ELR (cell line): ENCODE measurements at places on chromosomes 2 and 18.

GRCh38 chr18:69250305-69251151, 150.2 kb upstream of the DOK6 start:
- DNase-seq = no peak

DNA sequence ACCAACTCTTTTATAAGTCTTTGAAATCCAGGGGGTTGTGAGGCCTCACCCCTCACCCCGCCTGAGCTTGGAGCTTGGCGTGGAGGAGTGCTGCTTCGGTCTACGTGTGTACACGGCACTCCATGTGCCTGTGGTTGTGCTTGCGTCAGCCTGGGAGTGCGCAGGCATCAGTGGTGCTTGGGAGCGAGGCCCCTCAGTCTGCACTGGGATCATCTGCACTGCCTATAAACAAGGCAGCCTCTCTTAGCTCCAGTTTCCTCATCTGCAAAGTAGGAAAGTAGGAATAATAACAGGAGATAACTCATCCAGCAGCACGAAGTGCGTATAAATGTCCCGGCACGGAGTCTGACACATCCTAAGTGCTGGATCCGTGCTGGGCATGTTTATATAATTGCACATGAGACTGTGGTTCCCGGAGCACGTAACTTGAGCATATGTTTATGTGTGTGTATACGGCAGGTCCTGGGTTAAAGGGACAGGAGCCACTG, 1.2 kb downstream of the GYPC start:
- DNase-seq = peak; percentile 95

DNA sequence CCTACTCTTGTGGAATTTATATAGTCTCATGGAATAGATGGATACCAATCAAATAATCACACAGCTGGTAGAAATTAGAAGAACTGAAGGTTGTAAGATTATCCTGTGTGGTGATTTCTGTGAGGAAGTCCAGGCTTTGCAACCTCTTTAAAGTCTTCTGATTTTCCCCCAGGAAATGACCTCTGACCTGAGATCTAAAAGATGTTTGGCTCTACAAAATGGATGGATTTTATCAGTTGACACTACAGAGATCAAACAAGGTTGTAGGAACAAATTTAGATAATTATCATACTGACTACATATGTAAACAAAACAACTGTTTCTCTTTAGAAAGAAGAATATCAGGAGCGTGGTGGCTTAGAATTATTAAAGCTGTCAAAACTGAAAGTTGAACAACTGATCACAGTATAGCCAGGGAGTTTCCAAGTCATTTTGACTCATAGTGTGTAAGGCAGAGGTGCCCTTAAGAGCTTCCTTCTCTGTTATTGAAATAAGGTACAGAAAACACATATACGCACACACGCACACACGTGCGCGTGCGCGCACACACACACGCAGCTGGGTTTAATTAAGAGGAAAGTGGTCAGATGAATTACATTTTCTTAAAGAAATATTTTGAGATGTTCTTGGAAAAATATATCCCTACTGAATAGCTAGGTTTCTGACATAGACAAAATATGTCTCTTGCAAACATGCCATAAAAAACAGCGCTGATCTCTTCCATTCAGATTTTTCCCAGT, 35.5 kb upstream of the PELI1 start:
- peak; percentile 2 for DNase-seq

DNA sequence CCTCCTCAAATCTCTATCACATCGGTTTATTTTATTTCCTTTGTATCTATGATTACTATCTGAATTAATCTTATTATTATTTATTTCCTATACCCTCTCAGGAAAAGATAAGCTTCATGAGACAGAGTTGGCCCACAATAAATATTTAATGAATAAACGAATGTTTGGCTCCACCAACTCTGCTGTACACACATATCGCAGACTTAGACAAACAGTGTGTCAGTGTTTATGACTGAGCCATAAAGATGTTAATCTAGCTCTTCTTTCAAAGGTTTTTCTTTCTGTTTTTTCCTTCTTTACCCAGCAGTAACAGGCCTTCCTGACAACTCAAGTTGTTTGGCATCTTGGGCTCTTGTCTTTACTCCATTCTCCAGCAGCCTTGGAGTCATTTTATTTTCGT, 329.5 kb downstream of the CDH2 start:
- DNase-seq = no peak

- no peak for DNase-seq
Observed at GRCh38 chr2:148896136-148896535, 21.1 kb downstream of the KIF5C start.

GRCh38 chr2:37576831-37577230, 94.6 kb downstream of the CDC42EP3 start:
- DNase-seq = no peak

DNA sequence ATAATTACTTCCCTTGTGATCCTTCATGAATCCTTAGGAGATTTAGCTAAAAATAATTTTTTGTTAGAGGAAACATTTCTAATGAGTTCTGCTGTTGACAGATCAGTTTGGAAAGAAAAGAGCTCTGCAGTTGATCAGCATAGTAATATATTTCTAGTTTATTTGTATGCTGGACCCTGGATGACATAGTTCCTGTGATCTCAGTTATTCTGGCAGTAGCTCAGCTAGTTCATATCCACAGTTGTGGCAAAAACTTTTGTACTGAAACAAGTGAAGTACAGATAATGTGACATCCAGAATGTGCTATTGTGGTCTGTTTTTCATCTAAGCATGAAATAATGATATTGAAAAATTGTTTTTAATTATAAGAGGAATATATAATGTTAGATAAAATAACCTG, 33.7 kb downstream of the ABI2 start:
- DNase-seq = no peak

- no peak for DNase-seq
Observed at GRCh38 chr2:88016960-88017779, 823 bp upstream of the RNU2-63P start.

DNA sequence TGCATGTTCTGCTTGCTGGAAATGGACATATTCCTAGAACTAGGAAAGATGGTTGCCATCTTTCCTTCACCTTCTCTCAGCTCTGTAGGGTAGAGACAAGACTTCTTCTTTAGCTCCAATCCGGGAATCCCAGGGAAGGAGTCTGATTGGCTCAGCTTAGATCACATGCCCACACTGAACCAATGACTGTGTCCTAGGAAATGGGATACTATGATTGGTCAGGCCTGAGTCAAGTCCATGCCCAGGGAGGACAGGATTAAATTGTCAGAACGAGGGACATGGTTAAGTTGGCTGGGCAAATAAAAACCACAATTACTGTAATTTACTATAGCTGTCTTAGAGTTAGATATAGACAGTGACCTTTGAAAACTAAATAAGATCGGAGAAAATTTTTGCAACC, 31.4 kb downstream of the SEMA4F start:
- DNase-seq = peak; percentile 7

DNA sequence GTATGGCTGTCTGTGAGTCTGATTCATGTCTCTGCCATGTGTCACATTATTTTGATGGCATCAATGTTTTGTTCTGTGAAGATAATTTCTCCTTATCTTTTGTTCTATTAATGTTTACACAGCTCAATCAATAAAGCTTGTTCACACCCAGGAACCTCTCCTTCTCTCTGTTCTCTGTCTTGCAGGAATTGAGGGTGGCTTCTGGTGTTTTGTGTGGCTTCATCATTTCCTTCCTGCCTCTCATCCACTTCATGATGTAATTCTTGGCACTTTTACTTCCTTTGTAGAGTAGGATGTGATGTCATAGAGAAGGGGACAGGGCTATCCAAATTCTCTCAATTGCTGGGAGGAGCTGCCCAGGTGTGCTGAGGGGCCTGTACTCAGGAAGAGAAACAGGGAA, 27.2 kb downstream of the ASXL3 start:
- DNase-seq = no peak

- peak; percentile 64 for DNase-seq
Observed at GRCh38 chr2:238791354-238791753, 56.5 kb upstream of the TWIST2 start.

GRCh38 chr2:168552450-168552856, 96.4 kb downstream of the CERS6 start:
- no peak for DNase-seq

GRCh38 chr2:54928719-54929118, 121.5 kb downstream of the RTN4 start:
- DNase-seq = no peak

- DNase-seq = peak; percentile 40
Observed at GRCh38 chr2:64062840-64063239, 43.6 kb upstream of the VPS54 start.

GRCh38 chr2:58973811-58974281, 732.7 kb upstream of the FANCL start:
- DNase-seq = no peak

GRCh38 chr2:179646862-179647587, 214.4 kb downstream of the ZNF385B start:
- DNase-seq = no peak

- peak; percentile 54 for DNase-seq
Observed at GRCh38 chr2:11744631-11745394, 1.6 kb upstream of the LPIN1 start.

DNA sequence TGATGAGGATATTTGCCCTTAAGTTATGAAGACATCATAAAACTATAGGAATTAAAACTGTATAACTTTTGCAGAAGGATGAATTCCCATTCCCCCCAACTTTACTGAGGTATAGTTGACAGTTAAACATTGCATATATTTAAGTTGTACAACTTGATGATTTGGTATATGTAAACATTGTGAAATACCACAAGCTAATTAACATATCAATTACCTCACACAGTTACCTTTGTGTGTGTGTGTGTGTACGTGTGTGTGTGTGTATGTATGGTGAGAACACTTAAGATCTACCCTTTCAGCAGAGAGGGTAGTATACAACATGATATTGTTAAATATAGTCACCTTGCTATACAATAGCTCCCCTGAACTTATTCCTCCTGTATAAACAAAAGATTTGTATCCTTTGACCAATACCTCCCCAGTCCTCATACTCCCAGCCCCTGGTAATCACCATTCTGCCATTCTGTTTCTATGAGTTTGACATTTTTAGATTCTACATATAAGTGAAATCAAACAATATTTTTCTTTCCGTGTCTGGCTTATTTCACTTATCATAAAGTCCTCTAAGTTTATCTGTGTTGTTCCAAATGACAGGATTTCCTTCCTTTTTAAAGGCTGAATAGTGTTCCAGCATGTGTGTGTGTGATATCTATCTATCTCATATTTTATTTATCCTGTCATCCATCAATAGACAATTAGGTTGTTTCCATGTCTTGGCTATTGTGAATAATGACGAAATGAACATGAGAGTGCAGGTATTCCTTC, 48.2 kb upstream of the FAM136A start:
- DNase-seq = no peak
